ENCODE measurements at places on chromosomes 6 and 20.

- no peak for DNase-seq
Observed at GRCh38 chr6:38755207-38755606, 40.1 kb downstream of the DNAH8 start.

GRCh38 chr20:48460681-48461080 lies 367.1 kb downstream of the PREX1 start:
- DNase-seq = no peak

DNA sequence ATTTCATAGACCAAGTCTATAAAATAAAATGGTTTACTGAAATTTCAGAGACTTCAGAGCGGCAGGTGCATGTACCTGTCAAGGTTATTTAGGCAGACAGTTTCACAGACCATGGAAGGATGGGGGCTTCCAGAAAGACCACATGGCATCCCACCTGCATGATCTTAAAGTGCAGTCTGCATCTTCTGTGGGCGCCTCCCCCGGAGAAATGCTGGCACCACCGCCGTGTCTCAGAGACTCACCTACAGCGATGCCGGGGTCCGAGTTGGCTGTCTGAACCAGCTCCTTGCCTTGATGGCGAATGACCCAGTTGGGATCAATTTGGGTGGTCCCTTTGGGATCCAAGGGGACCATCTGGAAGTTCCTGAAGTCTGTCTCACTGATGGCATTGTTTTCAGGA lies 30.6 kb downstream of the THBS2 start:
- no peak for DNase-seq

DNA sequence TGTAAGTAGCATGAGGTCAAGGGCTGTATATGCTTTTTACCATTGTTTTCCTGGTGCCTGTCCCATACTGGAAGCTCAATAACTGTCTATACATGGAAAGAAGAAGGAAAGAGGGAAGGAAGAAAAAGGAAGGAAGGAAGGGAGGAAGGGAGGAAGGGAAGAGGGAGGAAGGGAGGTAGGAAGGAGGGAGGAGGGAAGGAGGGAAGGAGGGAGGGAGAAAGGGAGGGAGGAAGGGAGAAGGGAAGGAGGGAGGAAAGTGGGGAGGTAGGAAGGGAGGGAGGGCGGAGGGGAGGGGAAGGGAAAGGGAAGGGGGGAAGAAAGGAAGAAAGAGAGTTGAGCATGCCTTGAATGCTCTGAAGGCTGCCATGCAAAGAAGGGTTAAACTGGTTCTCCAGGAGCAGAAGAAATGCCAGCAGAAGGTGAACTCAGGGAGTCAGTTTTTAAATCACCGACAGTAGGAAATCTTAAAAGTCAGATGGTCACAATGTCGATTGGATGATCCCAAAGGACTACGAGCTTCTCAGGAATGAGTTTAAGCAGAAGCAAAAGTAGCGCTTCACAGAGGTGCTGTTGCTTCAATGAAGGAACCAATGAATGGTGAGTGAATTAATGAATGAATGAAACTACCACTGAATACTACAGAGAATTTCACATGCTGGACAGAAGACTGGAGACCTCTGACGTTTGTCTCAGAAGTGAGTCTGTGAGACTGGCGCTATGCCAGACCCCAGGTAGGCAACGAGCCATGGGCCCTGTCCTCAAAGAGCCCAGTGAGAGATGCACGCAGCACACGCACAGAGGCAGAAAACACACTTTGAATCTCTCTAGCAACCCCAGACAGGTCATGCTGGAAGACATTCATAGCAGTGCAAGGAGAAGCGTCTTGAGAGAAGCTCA lies 117.6 kb downstream of the MRPL14 start:
- DNase-seq = no peak

DNA sequence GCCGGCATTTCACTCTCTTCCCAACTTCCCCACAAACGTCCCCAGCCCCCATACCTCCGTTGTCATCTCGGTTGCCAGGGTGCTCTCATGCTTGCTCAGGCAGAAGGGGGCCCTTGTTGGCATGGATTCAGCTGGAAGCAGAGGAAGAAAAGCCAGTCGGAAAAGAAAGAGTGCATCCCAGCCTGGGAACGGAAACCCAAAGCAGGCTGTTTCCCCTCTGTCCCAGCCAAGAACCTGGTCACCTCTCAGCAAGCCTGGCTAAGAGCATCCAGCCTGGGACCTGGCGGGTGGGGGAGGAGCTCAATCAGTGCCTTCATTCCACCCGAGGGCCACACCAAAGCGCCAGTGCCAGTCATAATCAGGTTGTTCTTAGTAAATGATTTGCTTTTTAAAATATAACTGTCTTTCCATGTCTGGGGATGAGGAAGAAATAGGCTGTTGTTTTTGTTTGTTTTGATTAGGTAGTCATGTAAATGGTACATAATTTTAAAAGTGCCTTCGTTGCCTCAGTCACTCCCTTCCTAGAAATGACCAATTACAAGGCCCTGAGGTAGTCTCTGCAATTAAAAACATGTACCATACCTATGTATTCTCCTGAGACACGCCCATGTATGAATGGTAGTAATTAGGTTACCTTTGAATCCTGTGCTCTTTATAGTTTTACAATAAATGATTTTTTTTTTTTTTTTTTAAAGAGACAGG lies 21.1 kb downstream of the CHMP4B start:
- DNase-seq = no peak

- no peak for DNase-seq
Observed at GRCh38 chr20:49899541-49900383, 15.6 kb downstream of the SPATA2 start.

GRCh38 chr6:101000341-101000740 lies 119.2 kb upstream of the ASCC3 start:
- DNase-seq = no peak

DNA sequence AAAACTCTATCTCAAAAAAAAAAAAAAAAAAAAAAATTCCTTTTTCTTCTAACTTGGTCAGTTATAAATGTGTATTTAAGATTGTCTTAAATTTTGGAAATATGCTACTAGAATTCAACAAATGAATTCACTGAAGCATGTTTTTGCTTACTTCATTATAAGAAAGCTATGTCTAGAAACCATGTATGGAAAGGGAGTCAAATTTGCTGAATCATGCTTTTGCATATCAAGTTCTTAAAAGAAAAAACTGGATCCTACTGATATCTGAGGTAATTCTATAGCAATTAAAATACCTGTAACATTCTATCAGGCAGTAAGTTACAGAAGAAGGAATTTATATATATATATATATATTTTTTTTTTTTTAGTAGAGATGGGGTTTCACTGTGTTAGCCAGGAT lies 27.7 kb downstream of the AKIRIN2 start:
- DNase-seq = no peak

DNA sequence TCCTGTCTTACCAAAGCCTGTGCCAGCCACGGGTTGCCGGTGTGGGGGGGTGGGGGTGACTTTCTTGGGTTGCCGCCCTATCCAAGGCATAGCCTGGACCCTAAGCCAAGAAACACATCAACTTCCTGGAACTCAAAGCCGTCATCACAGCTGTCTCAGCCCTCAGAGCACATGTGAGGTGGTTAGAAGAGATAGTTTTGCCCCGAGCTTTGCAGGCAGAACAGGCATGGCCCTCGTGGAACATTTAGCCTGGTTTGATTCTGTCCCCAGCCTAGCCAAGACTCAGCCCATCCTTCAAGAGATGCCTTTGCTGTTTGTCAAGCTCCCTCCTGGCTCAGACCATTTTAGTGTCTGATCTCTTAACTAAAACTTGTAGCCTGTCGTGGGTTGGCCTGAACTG lies 64.9 kb downstream of the RREB1 start:
- no peak for DNase-seq

DNA sequence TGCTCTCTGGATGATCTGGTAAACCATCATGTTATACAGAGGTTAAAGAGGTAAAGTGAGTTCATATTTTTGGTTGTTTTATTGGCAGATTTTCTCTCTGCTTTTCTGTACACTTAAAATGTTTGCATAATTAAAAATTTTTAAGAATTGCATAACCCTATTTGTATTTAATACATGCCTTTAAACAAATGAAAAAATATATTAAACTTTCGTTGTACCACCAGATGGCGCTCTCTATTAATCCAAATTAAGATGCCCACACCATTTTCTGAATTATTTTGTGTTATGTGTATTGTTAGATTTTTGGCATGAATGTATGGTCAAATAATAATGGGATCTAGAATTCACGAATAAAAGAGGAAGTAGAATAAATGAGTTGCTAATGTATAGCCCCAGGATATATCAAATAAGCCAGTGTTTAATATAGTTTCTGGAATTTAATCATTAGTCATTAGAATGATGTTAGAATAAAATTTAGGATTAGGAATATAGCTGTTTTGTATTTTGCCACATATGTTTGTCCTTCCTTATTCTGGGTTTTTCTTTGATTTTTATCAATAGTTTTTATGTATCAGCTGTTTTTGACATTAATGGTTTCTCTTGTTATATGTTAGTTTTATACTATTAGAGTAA lies 38.9 kb downstream of the SMAP1 start:
- no peak for DNase-seq

- no peak for DNase-seq
Observed at GRCh38 chr20:36493051-36493800, 48.1 kb upstream of the MYL9 start.

GRCh38 chr6:109178921-109179320 lies 83.6 kb downstream of the CEP57L1 start:
- no peak for DNase-seq

GRCh38 chr6:16972535-16972934 lies 129.3 kb upstream of the STMND1 start:
- DNase-seq = no peak

DNA sequence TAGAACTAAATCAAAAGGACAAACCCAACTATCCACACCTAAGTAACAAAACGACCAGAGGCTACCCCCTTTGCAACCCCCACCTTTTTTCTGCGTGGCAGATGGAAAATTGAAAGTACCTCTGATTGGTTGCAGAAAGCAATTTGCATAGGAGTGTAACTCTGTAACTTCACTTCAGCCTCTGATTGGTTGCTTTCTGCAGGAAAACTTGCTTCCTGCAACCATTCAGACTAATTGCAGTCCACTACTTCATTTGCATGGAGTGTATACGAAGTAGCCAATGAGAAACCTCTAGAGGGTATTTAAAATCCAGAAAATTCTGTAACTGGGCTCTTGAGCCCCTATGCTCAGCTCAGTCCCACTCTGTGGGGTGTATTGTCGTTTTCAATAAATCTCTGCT lies 129.1 kb upstream of the OLIG3 start:
- DNase-seq = no peak

DNA sequence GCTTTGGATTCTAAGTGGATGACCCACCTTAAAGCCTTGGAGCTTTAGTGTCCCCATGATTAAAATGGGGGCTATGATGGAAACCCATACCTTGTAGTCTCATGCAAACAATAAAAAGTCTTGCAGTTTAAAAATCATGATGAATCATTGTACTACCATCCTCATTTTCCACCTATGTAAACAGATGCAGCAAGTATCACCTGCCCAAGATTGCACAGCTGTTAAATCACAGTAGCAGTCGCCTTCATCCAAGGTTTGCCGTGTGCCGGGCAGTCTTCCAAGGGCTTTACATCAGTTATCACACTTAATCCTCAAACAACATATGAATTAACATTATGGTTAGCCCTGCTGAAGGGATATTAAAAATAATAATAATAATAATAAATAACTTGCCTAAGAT lies 210.3 kb downstream of the FOXA2 start:
- no peak for DNase-seq

DNA sequence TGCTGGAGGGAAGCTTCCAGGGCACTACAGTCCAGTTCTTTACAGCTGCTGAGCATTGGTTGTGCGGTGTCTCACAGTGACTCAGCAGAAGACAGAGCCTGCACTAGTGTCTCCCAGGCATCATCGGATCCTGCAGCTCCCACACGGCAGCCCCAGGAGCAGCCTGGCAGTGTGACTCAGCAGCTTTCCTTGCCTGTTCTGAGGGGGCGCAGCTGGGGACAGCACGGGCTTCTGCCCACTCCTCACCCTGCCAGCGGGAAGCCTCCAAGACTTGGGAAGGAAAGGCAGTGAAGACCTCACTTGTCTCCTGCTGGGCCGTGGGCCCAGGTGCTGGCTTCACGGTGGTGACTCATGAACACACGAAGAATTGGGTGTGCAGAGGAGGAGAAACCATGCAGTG lies 165.4 kb downstream of the SYNDIG1 start:
- DNase-seq = no peak

- no peak for DNase-seq
Observed at GRCh38 chr20:24969186-24970029, 20.3 kb downstream of the CST7 start.

GRCh38 chr6:70377372-70377771 lies 35.9 kb upstream of the FAM135A start:
- DNase-seq = no peak

DNA sequence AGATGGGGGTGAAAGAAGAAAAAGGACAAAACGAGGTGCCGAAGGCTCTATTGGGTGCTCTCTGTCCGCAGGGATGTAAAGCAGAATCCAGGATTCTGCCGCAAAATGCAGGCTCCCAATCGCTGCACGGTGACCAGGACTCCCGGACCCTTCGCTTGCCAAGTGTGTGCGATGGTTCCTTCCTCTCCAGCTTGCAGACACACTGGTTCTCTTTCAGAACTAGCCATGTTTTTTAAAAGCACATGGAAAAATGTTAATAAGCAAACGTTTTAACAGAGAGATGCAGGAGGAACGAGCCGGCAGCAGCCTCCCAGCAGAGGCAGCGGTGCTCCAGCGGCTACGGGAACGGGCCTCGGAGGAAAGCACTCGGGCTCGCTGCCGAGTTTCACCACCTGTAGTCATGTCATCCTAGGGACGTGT lies 59.6 kb downstream of the ZNF831 start:
- DNase-seq = no peak

DNA sequence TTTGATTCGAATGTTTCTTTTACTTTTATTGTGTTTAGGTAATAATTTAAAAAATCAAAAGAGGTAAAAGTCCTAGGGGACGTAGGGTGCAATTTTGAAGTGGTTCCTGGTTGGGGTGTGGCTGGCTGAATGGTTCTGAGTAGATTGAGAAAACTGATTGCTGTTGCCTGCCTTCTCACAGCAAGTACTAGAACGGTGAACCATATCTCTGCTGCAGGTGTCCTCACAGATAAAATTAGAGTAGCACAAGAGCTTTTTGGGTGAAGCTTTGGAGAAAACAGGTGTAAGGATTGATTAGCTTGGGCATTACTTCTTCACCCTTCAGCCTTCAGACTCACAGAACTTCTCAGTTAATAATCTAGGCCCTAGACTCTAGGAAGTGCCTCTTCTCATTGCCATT lies 19.8 kb upstream of the GJA10 start:
- no peak for DNase-seq

- no peak for DNase-seq
Observed at GRCh38 chr20:6599876-6600735, 167.4 kb upstream of the BMP2 start.

DNA sequence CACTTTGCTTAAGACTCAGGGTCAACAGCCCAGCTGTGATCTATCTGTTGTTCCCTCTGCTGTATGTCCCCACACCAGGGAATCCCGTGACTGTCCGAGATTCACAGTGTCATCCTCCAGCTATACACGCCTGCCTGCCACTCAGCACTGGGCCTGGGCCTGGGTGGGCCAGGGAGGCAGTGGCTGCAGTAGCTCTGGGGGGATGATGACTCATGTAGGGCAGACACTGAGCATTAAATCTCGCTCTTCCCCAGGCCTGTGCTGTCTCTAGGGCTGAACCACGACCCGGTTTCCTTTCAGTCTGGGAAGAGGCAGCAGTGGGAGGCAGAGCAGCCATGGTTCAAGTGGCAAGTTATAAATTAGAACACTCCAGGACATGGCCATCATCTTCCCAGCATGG lies 173.9 kb downstream of the LRFN2 start:
- DNase-seq = no peak

- DNase-seq = no peak
Observed at GRCh38 chr6:130467146-130468050, 101.6 kb downstream of the TMEM200A start.
